Stimulated activated CD4-positive, alpha-beta T cell treated with anti-CD3 and anti-CD28 coated beads, Interleukin-4, amount 100 ng/mL, for 1 hour (primary cell): ENCODE measurements at places on chromosomes 16 and 17.

DNA sequence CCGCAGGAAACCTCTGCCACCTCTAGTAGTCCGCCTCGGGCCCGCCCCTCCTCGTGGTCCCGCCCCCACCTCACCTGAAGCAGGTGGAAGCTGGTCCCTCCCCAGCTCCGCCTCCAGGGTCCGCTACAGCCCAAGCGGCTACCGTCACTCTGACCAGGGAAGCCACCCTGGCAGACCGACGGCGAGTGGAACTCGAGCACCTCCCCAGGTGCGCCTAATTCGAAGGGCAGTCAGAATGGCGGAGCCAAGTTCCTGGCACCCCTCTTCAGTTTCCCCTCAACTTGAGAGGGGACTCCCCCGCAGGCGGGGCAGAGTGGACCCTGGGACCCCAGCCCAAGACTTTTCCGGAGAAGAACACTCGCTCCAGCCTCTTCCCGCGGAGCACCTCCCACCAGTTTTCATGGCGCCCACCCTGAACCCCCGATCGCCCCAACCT lies 507 bp downstream of the FHOD1 start:
- no peak for DNase-seq

DNA sequence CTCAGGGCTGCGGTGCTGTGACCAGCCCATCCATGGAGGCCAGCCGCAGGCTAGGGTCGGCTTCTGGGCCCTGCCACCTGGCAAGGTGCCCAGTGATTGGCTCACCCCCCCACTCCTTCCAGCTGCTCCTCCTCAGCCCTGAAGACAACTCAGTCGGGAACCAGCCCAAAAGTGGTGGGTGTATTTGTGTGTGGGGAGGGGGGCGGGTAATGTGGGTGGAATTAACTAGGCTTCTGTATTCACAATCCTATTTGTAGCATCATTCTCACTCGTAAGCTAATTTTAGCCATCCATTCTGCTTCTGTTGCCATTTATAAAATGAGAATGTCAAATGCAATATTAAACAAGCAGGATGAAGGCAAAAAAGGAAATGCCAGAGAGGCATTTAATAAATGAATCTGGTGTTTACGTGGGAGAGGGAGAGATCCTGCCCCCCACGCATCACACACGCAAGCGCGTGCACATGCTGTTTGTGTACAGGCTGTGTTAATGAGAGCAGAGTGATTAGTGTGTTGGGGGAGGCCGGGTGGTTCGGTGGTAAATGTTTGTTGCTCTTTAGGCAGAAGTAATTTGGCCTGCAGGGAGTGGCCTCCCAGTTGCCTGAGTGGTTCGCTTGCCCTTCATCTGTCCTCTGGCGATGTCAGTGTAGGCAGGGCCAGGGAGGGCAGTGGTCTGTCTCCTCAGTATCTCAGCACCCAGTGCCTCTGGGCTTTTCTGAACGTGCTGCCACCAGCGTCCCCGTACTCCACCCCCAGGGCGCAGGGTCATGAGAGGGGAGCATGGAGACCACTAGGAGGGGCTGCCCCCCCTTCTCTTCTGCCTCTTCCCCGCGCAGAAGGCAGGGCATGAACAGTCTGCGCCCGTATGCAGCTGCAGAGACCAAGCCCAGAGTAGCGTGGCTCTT lies 140.1 kb downstream of the CCDC182 start:
- DNase-seq: no peak

GRCh38 chr17:6558276-6558675 lies 1.9 kb upstream of the PITPNM3 start:
- DNase-seq: no peak

DNA sequence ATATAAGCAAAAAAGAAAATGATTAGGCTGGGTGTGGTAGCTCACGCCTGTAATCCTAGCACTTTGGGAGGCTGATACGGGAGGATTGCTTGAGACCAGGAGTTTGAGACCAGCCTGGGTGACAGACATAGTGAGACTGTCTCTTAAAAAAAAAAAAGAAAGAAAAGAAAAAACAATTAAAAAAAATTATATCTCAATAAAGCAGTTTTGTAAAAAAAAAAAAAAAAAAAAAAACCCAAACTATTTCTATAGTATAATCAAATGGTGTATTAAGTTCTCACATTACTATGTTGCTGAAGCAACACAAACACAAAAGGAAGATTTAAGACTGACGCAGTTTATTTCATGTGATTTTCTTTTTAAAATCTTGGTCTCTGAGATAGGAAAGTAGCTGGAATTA lies 140.5 kb downstream of the TRIM37 start:
- no peak for DNase-seq

DNA sequence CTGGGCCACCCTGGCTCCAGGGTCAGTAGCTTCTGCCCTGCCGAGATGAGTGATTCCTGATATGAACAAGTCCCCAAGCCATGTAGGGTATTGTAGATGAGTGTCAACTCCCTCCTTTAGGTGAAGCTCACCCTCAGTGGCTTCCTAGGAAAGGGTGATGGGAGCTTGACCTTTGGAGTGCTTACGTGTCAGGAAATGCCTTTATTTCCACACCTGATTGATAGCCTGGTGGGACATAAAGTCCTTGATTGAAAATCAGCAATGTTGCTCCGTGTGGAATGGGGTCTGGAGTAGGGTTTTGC lies 58.4 kb downstream of the USP43 start:
- DNase-seq: no peak

DNA sequence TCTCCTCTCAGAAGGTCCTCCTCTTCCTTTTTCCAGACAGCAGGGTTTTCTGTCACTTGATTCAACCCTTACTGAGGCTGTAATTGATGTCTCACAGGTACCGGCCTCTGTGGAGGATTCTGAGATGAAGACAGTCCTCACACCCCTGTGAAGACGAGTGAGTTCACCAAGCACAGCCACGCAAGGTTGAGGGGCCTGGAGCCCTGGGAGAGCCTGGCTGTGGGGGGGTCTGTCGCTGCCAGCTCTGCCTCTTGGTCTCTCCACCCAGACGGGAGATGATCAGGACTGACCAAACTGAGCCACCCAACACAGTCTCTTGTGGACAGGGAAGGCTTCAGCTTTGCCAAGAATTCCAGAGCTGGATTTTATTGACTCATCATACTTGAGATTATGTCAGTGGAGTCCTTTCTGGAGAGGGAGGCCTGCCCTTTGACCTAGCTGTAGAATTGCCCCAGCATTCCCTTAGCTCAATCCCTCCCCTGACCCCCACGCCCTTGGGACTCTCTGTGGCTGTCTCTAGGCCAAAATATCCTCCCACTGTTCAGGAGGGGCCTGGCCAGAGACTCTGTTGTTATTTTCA lies 51.1 kb upstream of the CRHR1 start:
- no peak for DNase-seq

DNA sequence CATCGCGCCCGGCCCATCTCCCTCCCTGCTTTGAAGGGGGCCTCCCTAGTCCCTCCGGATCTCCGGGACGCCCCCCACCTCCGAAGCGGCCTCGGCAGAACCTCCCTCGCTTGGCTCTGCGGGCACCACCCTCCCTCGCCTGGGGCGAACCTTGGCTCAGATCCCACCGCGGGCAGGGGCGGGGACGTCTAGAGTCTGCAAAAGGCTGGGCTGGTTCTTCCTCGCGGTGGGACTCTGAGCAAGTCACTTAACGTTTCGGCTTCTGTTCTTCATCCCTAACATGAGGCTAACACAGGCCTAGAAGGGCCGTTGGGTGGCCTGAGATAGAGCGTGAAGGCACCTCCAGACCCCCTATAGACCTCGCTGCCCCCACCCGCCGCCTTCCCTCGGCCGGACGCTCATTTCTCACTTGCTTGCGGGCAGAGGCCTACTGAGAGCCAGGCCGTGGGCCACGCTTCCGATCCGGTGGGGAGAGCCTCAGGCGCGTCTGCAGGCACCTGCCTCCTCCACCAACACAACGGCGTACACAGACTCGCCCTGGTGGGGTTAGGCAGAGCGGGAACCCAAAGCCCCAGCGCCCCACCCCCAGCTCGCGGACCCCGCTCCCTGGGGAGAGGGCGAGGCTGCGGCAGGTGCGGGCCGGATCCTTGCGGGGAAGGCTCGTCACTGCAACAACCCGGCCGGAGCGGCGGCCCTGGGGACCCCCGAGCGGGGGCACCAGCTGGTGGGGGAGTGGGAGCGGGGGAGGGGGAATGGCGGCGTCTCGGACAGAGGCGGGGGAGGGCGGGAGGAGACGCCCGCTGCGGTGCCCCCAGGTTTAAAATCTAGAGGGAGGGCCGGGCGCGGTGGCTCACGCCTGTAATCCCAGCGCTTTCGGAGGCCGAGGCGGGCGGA lies 5.4 kb downstream of the MYO1C start:
- DNase-seq: peak; percentile 80

DNA sequence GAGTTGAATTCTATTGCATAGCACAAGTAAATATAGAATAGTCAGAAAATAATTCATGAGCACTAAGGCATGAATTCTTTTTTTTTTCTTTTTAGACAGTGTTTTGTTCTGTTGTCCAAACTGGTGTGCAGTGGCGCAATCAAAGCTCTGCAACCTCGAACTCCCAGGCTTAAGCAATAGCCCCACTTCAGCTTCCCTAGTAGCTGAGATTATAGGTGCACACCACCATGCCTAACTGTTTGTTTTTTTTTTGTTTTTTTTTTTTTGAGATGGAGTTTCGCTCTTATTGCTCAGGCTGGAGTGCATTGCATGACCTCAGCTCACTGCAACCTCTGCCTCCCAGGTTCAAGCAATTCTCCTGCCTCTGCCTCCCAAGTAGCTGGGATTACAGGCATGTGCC lies 16.6 kb downstream of the TUBD1 start:
- DNase-seq: no peak
